ENCODE measurements at places on chromosomes 7 and 10.

- DNase-seq = no peak
Measured at GRCh38 chr7:46450886-46451285, 529.8 kb upstream of the IGFBP3 start.

- no peak for DNase-seq
Measured at GRCh38 chr10:69403519-69403918, 13.2 kb downstream of the TACR2 start.

- DNase-seq = no peak
Measured at GRCh38 chr10:44949915-44950314, 9.7 kb upstream of the RASSF4 start.

DNA sequence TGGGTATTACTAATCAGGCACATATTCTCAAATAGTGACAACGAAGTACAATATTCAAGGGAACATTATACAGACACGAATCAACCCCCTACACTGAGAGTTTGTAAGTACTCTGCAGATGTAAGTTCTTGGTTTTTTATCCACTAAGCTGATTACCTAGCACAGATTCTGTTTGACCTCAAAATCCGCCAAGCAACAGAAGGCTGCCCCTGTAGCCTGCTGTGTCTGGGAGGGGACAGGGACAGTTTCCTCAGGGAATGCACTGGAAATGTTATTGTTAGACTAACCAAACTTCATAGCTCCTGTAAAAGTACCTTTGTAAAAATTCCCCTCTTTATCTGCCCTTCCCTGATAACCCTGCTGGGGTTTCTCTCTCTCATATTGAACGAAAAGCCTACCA lies 45.2 kb upstream of the ZRANB1 start:
- no peak for DNase-seq

DNA sequence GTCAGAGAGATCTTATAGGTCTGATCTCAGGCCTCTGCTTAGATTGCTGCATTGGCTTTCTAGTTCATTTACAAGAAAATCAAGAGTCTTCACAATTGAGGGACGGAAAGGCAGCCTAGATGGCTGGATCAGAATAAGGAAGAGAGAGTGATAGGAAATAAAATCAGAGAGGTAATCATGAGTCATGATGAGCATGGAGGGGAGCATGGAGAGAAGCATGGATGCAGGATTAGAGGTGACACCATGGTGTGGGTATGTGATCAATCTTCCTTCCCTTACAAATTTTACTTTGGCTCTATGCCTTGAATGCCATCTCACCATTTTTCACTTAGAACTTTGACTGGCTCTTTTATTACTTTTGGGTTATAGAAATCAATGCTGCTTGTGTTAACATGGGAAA lies 1.4 kb downstream of the BCCIP start:
- DNase-seq = no peak

GRCh38 chr10:117222552-117222951 lies 18.4 kb upstream of the SLC18A2 start:
- DNase-seq = no peak

GRCh38 chr10:87849001-87849400 lies 14.3 kb downstream of the KLLN start:
- DNase-seq = no peak

DNA sequence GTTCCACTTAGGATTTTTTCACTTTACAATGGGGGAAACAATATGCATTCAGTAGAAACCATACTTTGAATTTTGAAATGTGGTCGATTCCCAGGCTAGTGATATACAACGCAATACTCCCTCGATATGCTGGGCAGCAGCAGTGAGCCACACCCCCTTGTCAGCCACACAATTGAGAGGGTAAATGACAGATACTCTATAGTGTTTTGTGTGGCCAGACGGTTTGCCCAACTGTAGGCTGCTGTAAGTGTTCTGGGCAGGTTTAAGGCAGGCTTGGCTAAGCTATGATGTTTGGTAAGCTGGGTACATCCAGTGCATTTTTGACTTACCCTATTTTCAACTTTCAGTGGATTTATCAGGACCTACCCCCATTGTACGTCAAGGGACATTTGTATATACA lies 169.6 kb upstream of the KIAA1217 start:
- DNase-seq = no peak

DNA sequence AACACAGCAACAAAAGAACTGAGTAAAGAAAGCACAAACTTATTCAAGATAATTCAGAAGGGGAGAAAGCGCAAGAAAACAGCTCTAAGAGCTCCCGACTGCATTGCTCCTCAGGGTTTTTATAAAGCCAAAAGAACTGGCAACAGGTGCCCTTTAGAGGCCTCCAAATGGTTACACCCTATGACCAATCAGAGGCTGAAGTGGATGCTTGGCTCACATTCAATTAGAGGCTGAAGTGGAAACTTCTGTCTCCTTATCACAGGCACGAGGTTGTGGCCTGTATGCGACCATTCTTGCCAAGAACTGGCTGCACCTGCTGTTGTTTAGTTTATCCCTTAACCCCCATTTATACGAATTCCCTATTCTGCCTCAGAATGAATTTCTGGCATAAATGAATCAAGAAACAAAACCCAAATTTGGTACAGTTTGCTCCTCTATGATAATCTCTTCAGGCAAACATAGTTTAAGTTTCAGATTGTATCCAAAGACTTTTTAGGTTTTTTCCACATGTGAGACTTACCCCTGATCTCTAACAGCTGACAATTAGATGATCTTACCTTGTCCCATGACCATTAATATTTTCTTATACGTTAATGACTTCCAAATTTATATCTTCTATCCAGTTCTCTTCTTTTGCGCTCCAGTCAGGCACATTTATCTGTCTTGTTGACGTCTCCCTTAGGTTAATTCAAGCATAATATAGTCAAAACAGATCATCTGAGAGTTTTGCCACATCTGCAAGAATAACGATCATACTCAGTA lies 504.8 kb downstream of the NXPH1 start:
- DNase-seq = no peak

DNA sequence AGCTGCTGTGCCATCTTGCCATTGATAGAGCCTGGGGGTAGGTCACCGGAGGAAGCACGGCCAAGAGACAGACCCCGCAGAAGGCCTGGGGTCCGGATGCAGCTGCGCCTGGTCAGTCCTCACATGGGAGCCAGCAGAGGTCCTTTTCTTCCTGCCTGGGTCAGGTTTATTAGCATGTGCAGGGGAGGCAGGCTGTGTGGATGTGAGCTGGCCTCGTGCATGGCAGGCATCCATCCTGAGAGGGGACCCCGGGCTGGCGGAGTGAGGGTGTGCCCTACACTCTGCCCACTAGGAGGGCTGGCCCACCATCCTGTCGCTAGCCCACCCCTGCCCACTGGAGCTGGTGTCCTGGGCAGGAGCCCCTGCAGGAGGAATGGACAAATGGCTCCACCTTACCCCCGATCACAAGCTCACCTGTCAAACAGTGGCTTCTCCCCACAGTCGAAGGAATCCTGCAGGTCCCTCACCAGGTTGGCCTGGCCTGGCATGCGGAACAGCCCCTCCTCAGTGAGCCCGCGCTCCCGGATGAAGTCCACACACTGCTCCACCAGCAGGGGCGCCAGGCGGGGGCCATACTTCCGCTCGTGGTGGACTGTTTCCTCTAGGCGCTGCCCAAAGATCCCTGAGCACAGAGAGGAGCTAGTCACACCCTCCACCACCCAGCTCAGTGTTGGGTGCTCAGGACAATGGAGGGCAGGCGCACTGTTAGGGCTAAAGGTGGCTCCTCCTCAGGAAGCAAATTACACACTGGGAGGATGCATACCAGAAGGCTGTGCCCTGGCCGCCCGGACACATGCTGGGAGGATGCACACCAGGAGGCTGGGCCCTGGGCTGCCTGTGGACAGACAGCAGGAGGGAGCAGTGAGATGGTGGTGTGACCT lies 145.4 kb downstream of the ARHGAP22 start:
- no peak for DNase-seq

- DNase-seq = no peak
Measured at GRCh38 chr10:59971915-59972314, 65.6 kb upstream of the CCDC6 start.

- no peak for DNase-seq
Measured at GRCh38 chr7:101739775-101740398, 77.5 kb upstream of the CUX1 start.

GRCh38 chr7:106358103-106358663 lies 73.4 kb upstream of the NAMPT start:
- DNase-seq = no peak
